Activated CD4-positive, alpha-beta T cell treated with anti-CD3 and anti-CD28 coated beads, Interleukin-2, amount 50 U/mL, for 48 hours (primary cell): ENCODE measurements at places on chromosomes 5 and 9.

GRCh38 chr9:69265891-69266290 is 59.1 kb upstream of the ENTREP1 start:
- DNase-seq = no peak

- DNase-seq = no peak
Observed at GRCh38 chr5:3226196-3226920, 369.3 kb upstream of the IRX1 start.

DNA sequence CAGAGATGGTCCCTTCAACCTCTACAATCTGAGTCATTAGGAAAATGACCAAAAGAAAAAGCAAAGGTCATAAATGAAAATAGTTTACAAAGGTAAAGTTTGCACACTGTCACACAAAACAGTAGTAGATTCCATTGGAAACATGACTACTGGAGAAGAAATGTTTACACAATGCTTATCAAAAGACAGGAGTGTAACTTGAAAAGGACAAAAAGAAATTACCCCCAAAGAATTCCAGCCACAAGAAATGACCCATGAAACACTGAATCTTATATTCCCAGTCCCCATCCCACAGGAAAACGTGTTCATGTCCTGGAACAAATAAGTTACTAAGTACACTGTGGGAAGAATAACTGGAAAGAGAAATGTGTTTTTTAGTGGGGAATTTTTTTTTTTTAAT is 385.1 kb downstream of the SEMA5A start:
- DNase-seq = no peak

DNA sequence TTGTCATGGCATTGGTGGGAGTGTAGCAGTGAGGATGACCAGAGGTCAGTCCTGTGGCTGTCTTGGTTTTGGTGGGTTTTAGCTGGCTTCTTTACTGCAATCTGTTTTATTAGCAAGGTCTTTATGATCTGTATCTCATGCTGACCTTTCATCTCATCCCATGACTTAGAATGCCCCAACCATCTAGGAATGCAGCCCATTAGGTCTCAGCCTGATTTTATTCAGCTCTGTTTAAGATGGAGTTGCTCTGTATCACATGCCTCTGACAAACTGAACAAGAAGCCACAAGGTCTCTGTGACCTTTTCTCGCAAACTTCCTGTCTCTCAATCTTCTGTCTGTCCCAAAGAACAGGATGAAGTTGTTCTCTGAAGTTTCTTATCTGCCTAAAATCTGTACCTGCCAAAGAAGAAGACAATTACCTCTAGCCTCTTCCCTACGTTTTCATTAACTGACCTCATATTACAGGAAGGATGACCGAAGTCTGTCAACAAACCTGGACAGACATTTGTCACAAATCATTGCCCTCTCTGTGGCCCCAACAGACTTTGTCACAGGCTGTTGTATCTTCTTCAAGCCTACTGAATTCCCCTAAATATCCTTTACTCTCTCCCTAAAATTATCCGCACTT is 284.2 kb upstream of the SEMA6A start:
- no peak for DNase-seq

DNA sequence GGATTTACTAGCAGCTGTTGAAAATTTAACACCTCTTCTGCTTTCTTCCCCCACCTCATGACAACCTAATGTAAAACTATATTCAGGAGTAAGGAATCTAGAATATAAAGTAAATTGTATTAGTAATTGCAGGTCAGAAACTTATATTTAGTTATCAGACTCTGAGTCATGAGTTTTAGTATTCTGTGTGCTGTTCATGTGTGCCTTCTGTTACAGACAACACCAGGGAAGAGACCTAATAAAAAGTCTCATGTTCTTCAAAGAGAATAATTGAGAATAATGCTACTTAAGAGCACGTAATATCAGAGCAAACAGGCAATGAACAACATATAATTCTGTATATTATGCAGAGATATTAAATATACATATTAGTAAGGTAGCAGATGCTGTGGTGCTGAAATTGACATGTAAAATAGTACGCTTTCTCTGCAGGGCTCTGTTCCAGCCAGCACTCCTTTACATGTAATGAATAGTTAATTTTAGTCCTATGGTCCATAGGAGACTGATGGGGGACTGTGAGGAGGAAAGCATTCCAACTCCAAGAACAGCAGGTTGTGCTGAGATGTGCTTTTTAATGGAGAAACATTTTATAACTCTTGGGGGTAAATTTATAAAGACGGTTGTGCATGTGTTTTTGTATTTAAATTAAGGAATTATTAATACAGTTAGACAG is 106.4 kb downstream of the ZSWIM6 start:
- DNase-seq = no peak
